Caki2 (cell line): ENCODE measurements at places on chromosomes 3 and 15. TPM values are rescaled to one million over a fixed set of nuclear protein-coding genes. Genes with fewer than 3 reads are reported as not detected.

GPR62 gene
- not detected in 2 replicates for total RNA-seq

GOLGA8Q gene
- 2.1 and 2.3 TPM in 2 replicates for total RNA-seq

BFSP2 gene
- not detected in 2 replicates for total RNA-seq

HIGD2B gene
- total RNA-seq, result not detected in 2 replicates

PPARG gene
- total RNA-seq, result 58.3 and 63.8 TPM in 2 replicates

CATSPER2 gene
- 0.37 and 5.8 TPM in 2 replicates for total RNA-seq

IL20RB gene
- total RNA-seq, result 1.0 and 2.8 TPM in 2 replicates

FOXB1 gene
- not detected in 2 replicates for total RNA-seq

DNASE1L3 gene
- not detected in 2 replicates for total RNA-seq

CELF6 gene
- total RNA-seq, result 1.7 TPM in 1 of 2 replicates, not detected in the other

GOLGA6A gene
- total RNA-seq, result 1.0 TPM in 1 of 2 replicates, not detected in the other

- DNase-seq, result no peak
These were observed 141.0 kb upstream of the PLSCR5 start for GRCh38 chr3:146746190-146746589.

- DNase-seq, result no peak
These were observed 141.7 kb downstream of the LRRK1 start for GRCh38 chr15:101060576-101061551.

DNA sequence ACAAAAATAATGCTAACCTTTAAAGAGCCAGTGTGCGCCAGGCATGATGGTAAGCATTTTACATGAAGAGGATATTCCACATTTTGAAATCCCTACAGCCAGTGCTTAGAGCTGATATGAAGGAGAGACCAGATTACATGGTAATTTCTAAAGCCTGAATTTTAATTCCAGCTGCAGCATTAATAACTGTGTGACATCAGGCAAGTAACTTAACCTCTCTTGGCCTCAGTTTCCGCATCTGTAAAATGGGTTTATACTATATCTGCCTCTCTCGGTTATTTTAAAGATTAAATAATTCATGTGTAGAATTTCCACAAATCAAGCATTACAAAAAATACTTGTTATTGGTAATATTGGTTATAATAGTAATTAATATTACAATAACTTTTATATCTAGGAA is 165.4 kb downstream of the UACA start:
- no peak for DNase-seq

DNA sequence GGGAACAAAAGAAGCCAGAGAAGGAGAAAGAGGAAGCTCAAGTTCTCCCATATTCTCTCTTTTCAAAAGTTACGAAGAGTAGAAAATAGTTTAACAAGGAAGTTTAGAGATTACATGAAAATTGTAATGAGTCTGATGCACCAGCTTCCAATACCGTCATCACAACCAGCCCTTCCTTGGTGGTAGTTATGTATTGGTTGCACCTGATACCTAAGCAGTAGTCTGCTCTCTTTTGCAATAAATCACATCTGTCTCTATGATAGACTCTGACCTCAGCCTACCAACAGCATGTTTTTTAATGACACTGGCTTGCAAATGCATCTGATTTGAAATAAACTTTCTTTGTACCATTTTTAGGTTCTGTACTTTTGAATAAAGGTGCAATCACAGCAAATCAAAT is 575.8 kb downstream of the FHIT start:
- DNase-seq, result no peak

GRCh38 chr3:71585131-71585530 is 1.6 kb upstream of the FOXP1 start:
- peak; percentile 20 for DNase-seq

DNA sequence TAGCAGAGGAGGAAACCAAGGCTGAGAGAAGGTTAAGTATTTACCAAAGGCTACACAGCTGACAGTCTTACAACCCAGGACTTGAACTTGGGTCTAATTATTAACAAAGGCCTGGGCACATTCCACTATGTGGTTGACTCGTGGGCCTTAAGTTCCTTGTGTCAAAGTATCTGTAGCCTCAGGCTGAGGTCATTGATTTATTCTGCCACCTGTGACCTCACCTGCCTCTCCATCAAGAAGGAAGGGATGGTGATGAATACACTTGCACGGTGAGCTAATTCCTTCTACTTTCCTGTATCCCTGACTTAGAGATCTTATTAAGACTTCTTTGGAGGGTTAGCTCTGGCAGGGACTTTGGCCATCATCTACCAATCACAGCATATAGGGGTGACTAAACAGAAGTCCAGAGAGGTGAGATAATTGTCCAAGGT is 19.9 kb upstream of the LRRC58 start:
- peak; percentile 62 for DNase-seq

GRCh38 chr3:105811518-105812193 is 57.2 kb downstream of the CBLB start:
- DNase-seq, result peak; percentile 10

DNA sequence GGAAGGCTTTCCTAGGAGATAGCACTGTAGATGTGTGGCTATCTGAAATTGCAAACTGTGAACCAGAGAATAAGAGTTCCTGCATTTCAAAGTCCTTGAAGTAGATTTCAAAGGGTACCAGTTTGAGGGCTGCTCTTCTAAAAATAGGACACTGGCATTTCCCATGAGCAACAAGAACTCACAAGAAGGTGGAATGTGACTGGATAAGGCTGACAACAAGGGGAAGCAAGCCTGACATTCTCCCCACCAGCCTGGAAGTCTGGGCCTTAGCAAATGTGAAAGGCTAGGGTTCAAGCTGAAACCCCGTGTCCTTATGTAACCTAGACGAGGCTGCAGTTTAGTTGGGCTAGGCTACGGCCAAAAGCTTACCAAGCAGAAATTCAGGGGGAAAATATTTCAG is 18.7 kb upstream of the TJP1 start:
- DNase-seq, result no peak

- peak; percentile 55 for DNase-seq
These were observed 31.5 kb downstream of the KCNAB1 start for GRCh38 chr3:156151824-156152428.

- no peak for DNase-seq
These were observed 856.0 kb downstream of the FHIT start for GRCh38 chr3:60395173-60395762.

- DNase-seq, result no peak
These were observed 1472.4 kb downstream of the SI start for GRCh38 chr3:163605915-163606314.

GRCh38 chr15:57387564-57388076 is 11.3 kb downstream of the CGNL1 start:
- DNase-seq, result no peak

DNA sequence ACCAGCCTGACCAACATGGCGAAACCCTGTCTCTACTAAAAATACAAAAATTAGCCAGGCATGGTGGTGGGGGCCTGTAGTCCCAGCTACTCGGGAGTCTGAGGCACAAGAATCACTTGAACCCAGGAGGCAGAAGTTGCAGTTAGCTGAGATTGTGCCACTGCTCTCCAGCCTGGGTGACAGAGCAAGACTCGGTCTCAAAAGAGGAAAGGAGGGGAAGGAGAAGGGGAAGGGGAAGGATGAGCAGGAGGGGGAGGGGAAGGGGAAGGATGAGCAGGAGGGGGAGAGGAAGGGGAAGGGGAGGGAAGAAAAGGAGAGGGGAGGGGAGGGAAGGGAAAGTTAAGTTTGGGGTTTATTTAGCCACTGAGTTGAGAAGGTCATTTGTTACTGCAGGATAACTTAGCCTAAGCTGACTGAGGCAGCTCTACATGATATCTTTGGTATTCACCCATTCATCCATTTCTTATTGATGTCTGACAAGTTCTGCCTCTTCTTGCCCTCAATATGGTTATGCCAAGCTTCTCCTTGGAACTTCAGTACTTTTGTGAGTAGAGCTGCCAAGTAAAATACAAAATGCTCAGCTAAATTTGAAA is 15.9 kb upstream of the ABHD2 start:
- no peak for DNase-seq

GRCh38 chr3:15467227-15468181 is 40.1 kb downstream of the EAF1 start:
- no peak for DNase-seq

- DNase-seq, result no peak
These were observed 117.6 kb upstream of the SAMMSON start for GRCh38 chr3:69881756-69882428.

DNA sequence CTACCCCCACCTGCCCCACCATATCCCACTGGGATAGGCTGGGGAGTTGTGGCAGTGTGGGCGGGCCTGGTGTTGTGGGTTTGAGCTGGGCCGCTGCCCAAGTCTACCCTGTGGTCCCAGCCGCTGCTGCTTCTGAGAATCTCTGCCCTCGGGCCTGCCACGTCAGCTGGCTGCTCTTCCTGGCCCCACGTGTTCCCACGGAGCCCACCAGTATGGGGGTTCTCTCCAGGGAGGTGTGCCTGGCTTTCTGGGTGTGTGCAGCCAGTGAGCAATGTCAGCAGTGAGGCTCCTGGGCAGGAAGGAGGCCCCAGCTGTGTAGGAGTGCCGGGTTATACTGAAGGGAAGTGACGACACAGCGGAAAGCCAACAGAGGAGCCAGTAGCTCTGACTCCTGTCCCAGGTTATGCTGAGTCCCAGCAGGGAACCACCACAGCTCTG is 10.5 kb downstream of the GNAI2 start:
- peak; percentile 84 for DNase-seq

- no peak for DNase-seq
These were observed 193.3 kb upstream of the TTC14 start for GRCh38 chr3:180408654-180409053.

DNA sequence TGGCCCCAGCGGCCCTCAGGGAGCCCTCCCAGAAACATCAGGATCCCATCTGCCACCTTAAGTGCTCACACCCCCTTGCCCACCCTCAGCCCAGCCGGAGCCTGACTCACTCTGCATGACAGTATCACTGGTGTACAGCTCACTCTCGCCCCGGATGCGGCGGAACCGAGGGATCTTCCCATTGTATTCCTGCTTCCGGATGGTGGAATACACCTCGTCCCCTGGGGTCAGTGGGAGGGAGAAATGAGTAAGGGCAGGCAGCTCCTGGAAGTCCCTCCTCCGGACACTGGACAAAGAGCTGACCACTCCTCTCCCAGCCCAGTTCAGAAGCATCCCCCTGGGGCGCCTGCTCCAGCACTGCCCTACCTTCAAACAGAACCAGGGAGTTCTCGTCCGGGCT is 16.5 kb downstream of the SEMA7A start:
- DNase-seq, result no peak

DNA sequence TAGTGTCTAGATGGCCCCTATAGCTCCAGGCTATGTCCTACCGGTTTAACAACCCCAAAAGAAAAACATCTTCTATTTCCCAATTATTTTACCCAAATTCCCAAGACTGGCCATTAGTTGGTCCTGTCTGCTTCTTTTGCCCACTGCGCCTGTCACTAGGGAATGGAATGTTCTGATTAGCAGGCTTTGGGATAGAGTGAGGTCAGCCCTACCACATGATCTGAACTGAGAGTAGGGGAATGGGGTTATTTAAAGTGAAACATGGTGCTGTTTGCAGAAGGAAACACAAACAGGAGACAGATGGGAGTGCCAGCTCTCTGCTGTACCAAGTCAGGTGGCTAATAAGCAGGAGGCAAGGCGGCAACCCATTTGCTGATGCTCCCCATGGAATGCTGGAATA is 635.6 kb upstream of the CFAP20DC start:
- DNase-seq, result no peak

GRCh38 chr3:196055683-196056270 is 26.1 kb downstream of the TFRC start:
- DNase-seq, result no peak

DNA sequence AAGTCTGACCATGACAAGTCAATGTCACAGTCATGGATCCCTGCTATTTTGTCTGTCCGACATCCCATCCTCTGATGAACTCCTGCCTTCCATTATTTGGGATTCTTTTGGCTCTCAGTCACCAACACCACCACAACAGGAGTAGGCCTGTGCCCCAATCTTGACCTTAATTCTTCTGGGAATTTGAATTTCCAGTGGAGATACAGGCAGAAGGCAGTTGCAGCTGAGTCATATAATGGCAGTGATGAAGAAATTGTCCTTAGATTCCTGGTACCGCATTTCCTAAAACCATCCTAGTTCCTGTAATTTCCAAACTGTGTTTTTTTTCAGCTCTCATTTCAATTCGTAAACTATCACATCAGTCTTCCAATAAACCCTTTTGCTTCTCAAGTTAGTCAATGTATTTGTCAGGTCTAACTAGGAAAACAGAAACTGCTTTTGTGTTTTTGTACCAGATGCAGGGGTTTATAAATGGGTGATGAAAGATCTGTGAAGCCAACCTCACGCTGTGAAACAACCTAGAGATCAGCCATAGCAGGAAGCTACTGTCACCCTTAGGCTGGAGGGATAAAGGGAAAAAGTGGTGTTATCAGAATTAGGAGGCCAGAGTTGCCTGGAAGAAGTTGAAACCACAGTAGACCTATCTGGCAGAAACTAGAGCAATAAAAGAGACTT is 126.3 kb upstream of the TMEM108 start:
- no peak for DNase-seq

DNA sequence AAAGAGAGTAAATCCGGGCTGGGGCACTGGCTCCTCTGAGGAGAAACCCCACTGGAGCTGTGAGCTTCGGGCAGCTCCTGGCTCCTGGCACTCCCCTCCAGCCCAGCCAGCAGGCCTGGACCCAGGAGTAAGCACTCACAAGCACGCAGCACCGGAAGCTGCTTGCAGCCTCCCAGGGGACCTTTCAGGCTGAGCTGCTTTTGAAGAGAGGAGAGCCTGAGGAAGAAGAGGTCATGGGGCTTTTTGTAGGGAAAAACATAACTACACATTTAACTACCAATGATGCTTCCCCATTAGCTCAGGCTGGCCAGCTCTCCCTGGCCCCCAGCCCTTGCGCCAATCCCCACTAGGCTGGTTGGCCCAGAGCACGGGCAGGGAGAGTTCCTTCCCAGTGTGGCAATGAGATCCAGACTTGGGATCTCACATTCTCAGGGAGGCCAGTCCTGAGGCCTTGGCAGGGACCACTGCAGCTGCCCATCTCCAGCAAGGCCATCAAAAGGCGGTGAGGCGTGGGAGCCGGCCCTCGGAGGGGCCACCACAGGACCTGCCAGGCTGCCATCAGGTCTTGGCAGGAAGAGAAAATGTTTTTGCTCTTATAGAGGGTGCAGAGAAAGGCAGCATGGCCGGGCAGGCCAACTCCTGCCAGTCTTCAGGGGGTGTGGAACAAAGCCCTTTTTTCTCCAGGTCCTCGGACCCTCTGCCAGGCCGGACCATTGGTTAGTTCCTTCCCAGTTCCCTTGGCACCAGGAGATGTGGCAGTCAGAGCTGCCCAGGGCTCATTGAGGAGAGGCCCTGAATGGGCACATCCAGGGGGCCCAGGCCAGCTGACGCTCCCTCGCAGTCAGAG is 41.5 kb upstream of the MFGE8 start:
- DNase-seq, result no peak

DNA sequence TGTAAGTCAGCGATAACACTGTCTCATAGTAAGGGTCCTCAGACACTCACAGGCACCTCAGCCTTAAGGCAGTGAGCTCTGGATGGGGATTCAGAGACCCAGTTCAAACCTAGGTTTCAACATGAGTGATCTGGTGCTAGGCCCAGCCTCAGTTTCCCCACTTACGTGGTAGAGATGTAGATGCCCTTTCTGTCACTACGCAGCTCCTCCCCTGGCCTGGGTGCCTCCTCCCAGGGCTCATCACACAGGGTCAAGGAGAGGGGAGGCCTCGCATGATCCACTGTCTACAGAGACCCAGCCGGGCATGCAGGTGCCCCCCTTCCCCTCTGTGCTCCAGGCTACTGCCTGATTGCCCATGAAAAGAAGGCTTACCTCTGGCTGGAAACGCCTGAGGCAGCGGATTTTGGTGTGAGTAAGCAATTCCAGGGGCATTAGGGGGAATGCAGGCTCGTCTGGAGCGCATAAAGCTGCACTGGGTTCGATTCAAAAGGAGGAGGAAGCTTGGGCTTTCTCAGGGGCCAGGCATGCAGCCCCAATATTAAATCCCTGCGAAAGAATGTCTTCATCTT is 69.8 kb upstream of the ANKRD34C start:
- no peak for DNase-seq

GRCh38 chr15:65431731-65432130 is 9.0 kb upstream of the IGDCC4 start:
- no peak for DNase-seq
